ENCODE measurements at places on chromosomes 16 and 17. TPM values are rescaled to one million over a fixed set of nuclear protein-coding genes. Genes with fewer than 3 reads are reported as not detected.

The CD79B gene
- polyA plus RNA-seq = 3.9 TPM

The MGAT5B gene
- polyA plus RNA-seq = 1.7 TPM

The HYDIN gene
- polyA plus RNA-seq = not detected

The HOXB4 gene
- 4.6 TPM for polyA plus RNA-seq

The SGSH gene
- 217 TPM for polyA plus RNA-seq

The NDUFAB1 gene
- polyA plus RNA-seq = 212 TPM

The MYH2 gene
- not detected for polyA plus RNA-seq

The SOX9 gene
- not detected for polyA plus RNA-seq

The PPP1R27 gene
- polyA plus RNA-seq = not detected

The SMIM5 gene
- not detected for polyA plus RNA-seq

The CDH16 gene
- polyA plus RNA-seq = not detected

The OTOP3 gene
- polyA plus RNA-seq = not detected

The TMEM204 gene
- 68.8 TPM for polyA plus RNA-seq

Data from endothelial cell of umbilical vein (primary cell).